ENCODE measurements at places on chromosomes 5 and 9. TPM values are rescaled to one million over a fixed set of nuclear protein-coding genes. Genes with fewer than 3 reads are reported as not detected.

GRCh38 chr5:129991780-129992179 is 87.5 kb downstream of the CHSY3 start:
- no peak for DNase-seq

GRCh38 chr5:62231576-62231975 is 74.4 kb upstream of the KIF2A start:
- no peak for DNase-seq

DNA sequence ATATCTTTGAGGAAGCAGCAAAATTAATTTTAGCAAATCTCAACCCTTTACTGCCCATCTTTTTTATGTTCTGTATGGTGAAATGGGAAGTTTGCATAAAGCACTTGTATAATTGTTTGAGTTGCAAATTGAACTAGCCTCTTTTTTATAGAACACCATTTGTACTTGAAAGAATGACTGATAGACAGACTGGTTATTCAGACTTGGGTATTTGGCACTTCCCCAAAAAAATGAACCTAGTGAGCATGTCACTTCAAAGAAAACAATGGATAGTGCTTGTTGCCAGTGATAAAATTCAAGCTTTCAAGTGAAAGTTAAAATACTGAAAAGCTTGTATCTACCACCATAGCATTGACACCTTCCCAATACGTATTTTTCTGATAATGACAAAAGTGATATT is 115.8 kb downstream of the ERCC6L2 start:
- DNase-seq = no peak

GRCh38 chr9:123475407-123475806 is 119.4 kb downstream of the CRB2 start:
- DNase-seq = no peak

- peak; percentile 95 for DNase-seq
These were observed 62.6 kb upstream of the CEMIP2 start for GRCh38 chr9:71830929-71831328.

The CEP120 gene
- 22.4 TPM for total RNA-seq

DNA sequence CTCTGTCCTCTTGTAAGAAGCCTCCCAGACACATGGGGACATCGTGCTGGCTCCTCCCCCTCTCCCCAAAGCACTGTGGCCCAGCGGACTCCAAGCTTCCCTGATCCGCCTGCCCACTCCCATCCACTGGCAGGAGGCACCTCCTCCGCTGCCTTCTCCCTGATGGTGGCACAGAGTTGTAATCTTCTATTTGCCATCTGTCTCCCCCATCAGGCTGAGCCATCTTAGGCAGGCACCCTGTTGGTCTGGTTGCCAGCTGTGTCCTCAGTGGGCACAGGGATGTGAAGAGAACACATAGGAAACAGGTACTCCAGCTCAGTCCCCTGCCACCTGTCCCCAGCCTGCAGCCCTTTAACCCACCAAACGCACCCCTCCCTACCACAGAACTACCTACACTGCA is 5.4 kb upstream of the ZDHHC12 start:
- no peak for DNase-seq

DNA sequence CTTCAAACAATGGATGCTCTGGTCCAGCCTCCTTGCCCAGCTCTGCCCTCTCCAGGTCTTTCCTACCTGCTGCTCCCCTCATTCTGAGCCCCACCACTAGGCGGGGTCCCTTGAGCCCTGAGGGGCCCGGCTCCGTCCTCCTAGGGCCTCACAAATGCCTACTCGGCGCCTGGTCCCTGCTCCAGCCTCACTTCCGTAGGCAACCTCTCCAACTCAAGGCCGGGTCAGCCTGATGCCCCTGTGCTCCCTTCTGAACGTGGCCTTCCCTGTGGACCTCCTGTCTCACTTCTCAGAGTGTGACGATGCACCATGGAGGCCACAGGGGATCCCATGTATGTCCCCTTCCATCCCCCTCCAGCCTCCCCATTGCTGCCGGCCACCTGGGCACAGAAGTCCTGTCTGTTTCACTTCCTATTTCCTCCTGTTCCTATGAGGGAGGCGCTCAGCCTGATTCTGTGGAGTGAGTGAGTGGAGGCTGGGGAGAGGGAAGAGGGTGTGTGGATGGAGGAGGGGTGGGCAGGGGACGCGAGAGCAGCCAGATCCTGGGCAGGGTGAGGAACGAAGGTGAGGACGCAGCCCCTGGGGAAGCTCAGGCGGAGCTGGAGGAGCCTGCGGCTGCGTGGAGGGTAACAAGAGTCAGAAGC is 127.2 kb upstream of the FAM120A start:
- DNase-seq = no peak

The SEMA4D gene
- 35.8 TPM for total RNA-seq

- no peak for DNase-seq
These were observed 57.4 kb upstream of the RANBP6 start for GRCh38 chr9:6072865-6073264.
